RPMI7951 (cell line): ENCODE measurements at places on chromosomes 3 and 15. TPM values are rescaled to one million over a fixed set of nuclear protein-coding genes. Genes with fewer than 3 reads are reported as not detected.

DNA sequence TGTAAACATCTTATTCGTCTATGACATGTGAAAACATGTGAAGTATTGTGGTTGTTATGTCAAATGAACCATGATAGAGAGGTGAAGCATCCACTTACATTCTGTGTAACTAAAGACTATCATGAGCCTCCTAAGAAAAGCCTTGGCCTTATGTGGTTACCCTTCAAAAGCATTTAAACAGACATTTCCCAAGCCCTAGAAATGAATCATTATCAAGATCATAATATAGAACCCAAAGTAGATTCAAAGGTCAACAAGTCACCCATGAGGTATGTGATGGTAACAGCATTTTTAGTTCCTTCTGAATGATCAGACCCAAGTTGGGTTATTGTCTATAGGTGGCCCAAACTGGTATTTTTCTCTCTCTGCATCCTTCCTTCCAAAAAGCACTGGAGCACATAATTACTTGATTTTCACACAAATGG, 408.0 kb downstream of the TBL1XR1 start:
- DNase-seq = no peak

Gene HTR3E
- total RNA-seq = not detected in 2 replicates

Gene SPESP1
- 37.3 and 46.7 TPM in 2 replicates for total RNA-seq

Gene NANOGP8
- not detected in 2 replicates for total RNA-seq

GRCh38 chr3:157775446-157775845, 272.2 kb upstream of the VEPH1 start:
- no peak for DNase-seq

Gene CAMP
- 0.20 TPM in 1 of 2 replicates, not detected in the other for total RNA-seq

DNA sequence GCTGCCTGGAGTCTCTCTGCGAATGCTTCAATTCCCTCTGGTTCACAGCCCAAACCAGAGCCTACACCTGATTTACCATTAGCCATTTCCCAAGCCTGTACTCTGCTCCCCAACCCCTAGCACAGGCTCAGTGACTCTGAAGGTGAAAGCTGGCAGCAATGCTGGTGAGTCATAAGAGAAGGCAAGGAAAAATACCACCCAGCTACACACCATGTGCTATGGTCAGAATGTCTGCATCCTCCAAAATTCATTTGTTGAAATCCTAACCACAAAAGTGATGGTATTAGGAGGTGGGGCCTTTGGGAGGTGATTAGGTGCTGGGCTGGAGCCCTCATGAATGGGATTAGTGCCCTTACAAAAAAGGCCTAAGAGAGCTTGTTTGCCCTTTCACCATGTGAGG, 117.1 kb upstream of the TJP1 start:
- peak; percentile 74 for DNase-seq

Gene CELF6
- total RNA-seq = not detected in 2 replicates

Gene A4GNT
- not detected in 2 replicates for total RNA-seq

Gene XCR1
- total RNA-seq = not detected in 2 replicates

DNA sequence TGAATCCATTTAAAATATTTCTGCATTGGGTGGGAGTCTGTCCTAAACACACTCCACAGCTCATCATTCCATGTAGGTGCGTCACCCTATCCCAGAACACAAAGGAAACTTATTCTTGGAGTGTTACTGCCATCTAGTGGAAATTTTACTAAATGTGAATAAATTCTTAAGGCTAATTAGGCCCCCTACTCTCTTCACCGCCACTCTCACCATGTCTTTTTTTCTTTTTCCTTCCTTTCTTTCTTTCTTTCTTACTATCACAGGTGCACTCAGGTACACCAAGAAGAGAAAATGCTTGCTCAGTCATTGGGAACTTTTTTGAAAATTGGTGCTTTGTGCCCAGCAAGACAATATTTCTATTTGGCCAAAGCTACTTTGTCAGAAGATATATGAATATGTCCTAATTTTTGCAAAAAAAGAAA, 26.4 kb upstream of the ATP8B4 start:
- peak; percentile 82 for DNase-seq

DNA sequence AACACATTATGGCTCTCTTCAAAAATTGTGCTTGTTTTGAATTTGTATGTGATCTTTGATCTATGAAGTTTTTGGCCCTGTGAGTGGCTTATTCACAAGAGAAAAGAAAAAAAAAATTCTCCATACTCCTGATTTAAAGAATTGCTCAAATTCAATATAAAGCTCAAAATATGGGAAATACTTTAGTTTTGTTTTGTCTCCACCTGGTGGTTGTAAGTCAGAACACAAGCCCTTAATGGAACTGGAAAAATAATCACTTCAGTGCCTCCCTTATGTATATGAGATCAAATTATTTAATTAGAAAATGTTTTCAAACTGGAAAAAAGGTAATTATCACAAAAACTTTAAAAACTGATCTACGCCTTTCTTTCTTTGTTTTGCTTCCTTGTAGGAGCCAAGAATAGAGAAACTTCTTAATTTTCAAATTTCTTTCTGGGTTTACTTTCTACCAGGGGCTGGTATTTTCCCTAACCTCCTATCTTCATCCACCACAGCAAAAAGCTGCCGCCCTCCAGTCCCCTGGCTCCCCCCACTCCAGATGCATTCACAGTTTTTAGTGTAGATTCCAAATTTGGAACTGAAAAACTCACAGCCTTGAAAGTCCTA, 50.6 kb downstream of the SERP1 start:
- DNase-seq = peak; percentile 50

Gene ACY1
- 50.0 and 55.1 TPM in 2 replicates for total RNA-seq

GRCh38 chr3:46478341-46478740, 13.6 kb upstream of the LTF start:
- DNase-seq = no peak

DNA sequence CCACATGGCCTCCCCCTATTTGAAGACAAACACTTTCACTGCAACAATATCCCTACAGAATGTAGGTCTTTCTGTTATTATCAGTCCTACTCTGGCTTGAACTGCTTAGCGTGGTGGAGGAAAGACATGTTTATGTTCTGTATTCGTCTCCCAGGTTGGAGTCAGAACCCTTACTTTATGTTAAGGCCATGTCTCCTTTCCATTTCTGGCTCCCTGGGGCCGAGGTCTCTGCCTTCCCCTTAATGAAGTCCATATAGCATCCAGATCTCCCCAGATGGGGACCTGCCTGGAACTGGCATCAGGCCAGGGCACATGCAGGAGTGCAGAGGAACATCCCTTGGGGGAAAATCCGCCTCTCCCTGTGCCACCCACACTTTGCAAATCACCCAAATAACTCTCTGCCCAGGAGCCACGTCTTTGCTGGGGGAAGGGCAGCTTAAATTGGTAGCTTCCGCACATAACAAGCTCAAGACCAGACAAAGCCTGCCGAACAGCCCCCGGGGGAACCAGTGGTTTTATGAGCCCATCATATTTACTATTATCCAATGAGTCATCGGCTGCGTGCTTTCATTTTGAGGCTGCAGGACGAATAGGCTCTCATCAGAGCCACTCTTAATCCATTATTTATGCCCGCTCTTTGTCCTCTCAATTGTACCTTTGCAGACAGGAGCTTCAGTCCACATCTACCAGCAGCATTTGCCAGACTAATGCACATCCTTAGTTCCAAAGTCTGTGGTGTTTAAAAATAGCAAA, 237.0 kb downstream of the UACA start:
- peak; percentile 98 for DNase-seq

- no peak for DNase-seq
Observed at GRCh38 chr3:194945508-194945907, 259.8 kb downstream of the FAM43A start.

DNA sequence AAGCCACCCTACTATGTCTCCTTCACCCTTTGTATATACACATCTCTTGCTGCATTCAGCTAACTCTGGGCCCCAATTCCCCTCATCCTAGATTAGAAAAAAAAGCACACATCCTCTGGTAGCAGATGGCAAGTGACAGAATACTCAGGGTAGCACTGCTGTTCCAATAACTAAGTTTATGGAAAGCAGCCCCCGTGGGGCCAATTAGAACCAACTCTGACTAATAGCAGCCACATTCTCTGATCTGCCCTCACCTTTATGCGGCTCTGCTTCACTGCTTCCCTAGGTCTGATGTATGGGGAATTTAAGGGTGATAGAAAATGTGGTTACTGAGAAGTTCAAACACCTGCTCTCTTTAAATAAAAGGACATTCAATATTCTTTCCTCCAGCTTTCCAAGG, 74.9 kb upstream of the SETMAR start:
- no peak for DNase-seq

Gene GOLGA8R
- 0.24 and 0.39 TPM in 2 replicates for total RNA-seq

Gene PCLAF
- 185 and 229 TPM in 2 replicates for total RNA-seq

Gene MNS1
- total RNA-seq = 9.6 and 9.7 TPM in 2 replicates

Gene UNC13C
- not detected in 2 replicates for total RNA-seq

- peak; percentile 40 for DNase-seq
Observed at GRCh38 chr3:105836533-105836932, 32.3 kb downstream of the CBLB start.

- peak; percentile 60 for DNase-seq
Observed at GRCh38 chr3:184156522-184156955, 1.4 kb downstream of the DVL3 start.

DNA sequence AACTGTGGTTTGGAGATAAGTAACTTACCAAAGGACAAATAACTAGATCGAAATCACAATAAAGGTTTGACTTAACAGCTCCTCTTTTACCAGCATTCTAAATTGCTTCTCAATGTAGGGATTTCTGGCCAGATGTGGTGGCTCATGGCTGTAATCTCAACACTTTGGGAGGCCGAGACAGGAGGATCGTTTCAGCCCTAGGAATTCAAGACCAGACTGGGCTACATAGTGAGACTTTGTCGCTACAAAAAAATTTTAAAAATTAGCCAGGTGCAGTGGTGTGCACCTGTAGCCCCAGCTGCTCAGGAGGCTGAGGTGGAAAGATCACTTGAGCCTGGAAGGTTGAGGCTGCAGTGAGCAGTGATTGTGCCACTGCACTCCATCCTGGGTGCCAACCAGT, 17.4 kb upstream of the IGF2BP2 start:
- no peak for DNase-seq

GRCh38 chr3:17709236-17709810, 33.1 kb downstream of the TBC1D5 start:
- DNase-seq = no peak

GRCh38 chr15:35260941-35261340, 175.8 kb upstream of the NANOGP8 start:
- no peak for DNase-seq

DNA sequence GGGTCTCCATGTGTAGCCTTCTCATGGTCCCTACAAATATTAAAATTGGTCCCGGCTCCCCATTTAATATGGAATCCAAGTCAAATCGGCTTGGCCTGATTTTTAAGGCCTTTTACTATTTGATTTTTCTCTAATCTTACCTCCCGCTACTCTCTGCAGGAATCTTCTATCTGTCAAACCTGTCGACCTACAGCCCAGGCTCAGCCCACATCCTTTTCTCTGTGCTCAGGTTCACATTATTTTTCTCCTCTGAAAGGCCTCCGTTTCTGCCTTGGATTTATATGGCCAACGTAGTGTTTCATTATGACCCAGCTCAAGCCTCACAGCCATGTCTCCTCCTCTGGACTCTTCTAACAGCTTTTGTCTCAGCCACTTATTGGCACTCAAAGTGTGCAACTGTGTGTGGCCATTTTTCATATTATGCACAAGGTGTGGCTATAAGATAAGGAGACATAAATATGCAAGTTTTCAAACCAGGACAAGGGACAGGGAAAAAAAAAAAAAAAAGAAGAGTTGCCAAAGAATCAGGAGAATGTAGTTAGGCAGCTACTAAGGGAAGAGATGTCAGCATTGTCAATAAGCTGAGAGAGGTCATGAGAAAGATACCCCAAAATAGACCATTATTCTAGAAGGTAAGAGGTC, 2.1 kb upstream of the GLCE start:
- no peak for DNase-seq

Gene ANO10
- total RNA-seq = 29.8 and 33.3 TPM in 2 replicates

DNA sequence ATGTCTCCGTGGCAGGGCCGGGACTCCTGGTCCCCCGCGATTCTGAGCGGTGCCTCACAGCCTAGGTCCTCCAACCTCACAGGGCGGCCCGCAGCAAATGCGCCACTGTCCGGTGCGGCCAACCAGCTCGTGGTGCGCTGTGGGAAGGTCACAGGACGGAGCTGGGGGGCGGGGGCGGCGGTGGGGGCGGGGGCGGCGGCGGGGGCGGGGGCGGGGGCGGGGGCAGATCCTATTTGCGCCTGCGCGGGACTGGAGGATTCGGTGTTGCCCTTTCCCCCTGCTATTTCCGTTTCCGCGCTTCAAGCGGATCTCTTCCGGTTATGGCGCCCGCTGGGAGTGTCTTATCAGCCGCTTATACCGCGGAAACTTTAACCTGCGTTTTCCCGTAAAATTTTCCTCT, 106.7 kb upstream of the SNRPN start:
- DNase-seq = peak; percentile 51

- DNase-seq = no peak
Observed at GRCh38 chr15:98111806-98112205, 151.3 kb downstream of the ARRDC4 start.

GRCh38 chr15:36755341-36756000, 176.0 kb downstream of the CDIN1 start:
- no peak for DNase-seq

Gene ARNT2
- total RNA-seq = 1.5 and 2.3 TPM in 2 replicates

Gene ENTPD3
- total RNA-seq = not detected in 2 replicates

Gene CKMT1B
- total RNA-seq = not detected in 2 replicates

DNA sequence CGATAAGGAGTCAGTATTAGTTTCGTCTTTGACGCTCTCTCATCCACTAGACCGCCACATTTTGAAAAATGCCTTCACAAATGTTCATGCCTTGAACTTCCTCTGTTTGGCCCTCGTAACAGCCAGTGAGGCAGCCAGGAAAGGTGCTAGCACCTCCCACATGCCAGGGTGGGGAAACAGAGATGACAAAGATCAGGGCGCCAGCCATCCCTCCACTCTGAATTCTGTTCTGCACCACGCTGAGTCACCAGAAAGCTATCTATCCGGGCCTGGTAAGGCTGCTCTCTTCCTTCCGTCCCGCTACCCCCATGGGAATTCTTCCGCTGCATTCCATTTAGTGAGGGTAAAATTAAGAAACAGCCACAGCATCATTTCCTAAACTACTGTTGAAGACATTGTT, 31.3 kb upstream of the BCL2L10 start:
- DNase-seq = peak; percentile 98

- no peak for DNase-seq
Observed at GRCh38 chr3:62376906-62377877, 3.8 kb upstream of the FEZF2 start.

- no peak for DNase-seq
Observed at GRCh38 chr15:89436560-89437311, 59.6 kb downstream of the RHCG start.

Gene MED12L
- total RNA-seq = 0.10 and 0.12 TPM in 2 replicates

GRCh38 chr15:53681056-53681455, 78.4 kb downstream of the WDR72 start:
- no peak for DNase-seq

- peak; percentile 9 for DNase-seq
Observed at GRCh38 chr3:9111866-9112265, 137.6 kb downstream of the SRGAP3 start.

DNA sequence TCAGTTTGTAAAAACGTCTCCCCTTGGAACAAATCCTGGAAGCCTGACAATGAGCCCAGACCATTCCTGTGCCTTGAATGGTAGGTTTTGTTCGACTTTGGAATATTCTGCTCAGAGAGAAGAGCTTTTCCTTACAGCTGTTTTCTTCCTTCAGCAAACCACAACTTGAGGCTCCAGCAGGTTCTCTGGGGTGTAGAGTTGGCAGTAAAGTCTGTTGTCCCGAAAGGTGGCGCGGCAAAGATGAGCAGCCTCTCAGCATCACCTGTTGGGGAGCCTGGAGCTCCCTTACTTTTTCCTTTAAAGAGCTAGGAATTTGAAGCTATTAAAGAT, 65.4 kb downstream of the BOC start:
- peak; percentile 4 for DNase-seq
